Stimulated activated CD4-positive, alpha-beta T cell treated with anti-CD3 and anti-CD28 coated beads, Interleukin-4, amount 100 ng/mL, for 4 hours (primary cell): ENCODE measurements at places on chromosomes 1 and 21.

DNA sequence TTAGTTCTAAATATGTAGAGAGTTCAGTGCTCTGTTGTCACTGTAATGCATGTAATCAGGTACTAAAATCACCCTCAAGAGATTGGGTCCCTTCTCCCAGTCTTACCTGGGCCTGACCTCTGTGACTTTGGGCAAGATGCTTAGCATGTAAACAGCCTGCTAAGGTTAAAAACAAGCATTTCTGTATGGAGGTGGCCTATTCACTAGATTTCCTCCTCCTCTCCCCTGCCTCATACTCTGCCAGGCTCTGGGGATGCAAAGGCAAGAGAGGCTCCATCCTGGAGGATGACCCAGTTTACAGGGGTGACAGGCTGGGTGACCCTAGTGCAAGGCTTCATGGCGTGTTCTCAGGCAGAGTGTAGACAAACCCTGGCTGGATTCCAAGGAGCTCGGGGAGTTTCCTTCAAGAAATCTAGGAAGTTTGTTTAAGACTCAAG is 28.8 kb downstream of the VANGL2 start:
- DNase-seq = no peak

DNA sequence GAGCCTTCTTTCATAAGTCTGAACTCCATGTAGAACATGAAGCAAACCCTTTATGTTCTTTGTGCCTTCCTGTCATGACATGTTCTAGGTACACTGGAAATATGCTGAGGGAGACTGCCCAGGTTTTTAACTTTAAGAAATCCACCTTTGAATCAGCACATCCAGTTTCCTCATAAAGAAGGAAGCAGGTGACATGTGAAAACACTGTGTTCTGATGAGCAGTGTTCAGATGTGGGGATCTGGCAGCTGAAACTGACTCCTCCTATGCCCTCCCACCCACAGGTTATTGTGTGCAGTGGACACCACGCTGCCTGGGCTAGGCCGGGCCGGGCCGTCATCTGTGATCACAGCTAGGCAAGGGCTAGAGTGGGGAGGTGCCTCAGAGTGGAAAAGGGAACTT is 51.1 kb downstream of the CNN3 start:
- DNase-seq = no peak

- no peak for DNase-seq
Measured at GRCh38 chr1:37448691-37449417, 25.5 kb upstream of the ZC3H12A start.

GRCh38 chr1:24635195-24635843 is 7.8 kb upstream of the SRRM1 start:
- no peak for DNase-seq

GRCh38 chr1:70442490-70442889 is 31.4 kb downstream of the CTH start:
- no peak for DNase-seq

DNA sequence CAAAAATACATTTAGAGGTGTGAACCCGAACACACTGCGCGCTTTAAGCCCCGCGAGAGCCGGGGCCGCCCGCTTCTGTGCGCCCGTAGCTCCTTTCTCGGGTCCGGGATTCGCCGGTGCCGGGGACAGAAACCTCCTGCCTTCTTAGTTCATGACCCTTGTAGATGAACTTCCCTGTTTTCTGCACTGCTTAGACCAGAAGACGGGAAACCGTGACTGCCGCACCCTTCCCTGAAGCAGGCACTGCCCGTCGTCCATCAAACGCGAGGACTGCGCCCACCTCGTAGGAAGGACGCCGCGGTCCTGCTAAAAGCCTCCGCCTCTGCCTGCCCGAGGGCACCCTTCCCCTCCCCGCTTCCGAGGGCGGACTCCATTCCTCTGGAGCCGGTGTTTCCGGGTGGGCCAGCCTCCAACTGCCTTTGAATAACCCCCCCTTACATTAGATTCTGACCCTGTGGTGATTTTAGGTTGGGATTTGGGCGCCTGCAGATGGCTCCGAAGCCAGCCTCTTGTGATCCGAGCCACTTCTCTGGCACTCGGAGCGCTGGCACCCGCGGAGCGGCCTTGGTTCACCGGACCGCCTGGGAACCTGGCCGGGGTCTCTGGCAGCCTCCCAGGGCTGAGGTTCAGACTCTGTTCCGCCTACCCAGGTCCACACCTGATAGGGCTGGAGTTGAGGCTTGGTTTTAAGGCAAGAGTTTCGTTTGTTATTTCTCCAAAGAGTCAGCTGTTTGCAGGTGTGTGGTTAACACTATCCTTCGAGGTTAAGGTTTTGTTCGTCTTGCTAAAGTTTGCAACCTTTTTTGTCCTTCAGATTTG is 1.2 kb upstream of the PTTG1IP start:
- no peak for DNase-seq

GRCh38 chr1:156513185-156513584 is 12.6 kb upstream of the MEF2D start:
- DNase-seq = no peak

DNA sequence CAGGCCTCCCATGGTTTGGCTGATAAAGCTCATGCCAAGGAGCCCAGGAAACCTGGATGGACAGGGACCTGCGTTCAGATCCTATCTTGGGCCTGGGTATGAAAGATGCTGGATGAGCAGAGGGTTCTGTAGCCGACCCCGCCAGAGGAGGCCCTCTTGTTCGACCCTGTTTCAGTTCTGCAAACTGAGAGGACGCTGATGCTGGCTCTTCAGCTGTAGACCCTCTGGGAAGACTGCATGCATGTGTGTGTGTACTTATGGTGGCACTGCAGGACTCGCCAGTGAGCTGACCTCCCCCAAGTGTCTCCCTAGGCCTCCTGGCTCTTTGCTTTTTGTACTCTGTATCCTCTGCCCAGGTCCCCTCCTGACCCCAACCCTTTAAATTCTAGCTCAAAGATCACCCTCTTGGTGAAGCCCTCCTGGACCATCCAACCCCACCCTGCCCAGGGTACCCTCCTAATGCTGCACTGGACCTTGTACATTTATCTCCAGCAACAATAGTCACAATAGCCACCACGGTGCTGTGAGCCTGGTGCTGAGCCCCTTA is 1.6 kb downstream of the EPS8L3 start:
- no peak for DNase-seq

DNA sequence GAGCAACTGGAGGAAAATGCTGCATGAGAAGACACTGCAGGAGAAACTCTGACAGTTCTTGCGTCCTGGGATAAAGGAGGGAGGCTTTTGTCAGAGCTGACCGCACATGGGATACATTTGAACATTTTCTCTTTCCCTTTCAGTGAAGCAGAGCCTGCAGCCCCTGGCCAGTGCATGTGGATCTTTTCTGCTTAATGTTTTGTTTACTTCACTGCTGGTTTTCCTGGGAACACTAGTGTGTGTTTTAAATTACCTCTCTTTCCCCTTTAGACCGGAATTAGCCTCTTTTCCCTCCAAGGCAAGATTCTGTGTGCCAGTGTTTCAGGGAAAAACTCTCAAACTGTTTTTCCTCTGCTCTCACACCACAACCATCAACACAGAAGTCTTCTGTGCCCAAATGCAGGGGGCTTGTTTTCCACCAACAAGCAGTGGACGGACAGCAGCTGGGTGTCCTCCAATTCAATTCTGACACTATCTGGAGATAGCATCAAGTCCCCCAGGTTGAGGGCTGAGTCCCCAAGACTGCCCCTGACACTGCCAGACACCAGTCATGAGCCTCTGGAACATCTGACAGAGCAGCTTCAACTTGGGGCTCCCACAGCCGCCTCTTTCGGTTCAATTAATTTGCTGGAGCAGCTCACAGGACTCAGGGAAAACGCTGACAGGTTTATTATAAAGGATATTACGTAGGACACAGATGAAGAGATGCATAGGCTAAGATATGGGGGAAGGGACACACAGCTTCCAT is 136.2 kb downstream of the RHOU start:
- DNase-seq = no peak

GRCh38 chr1:234692966-234693580 is 83.1 kb upstream of the IRF2BP2 start:
- DNase-seq = no peak

DNA sequence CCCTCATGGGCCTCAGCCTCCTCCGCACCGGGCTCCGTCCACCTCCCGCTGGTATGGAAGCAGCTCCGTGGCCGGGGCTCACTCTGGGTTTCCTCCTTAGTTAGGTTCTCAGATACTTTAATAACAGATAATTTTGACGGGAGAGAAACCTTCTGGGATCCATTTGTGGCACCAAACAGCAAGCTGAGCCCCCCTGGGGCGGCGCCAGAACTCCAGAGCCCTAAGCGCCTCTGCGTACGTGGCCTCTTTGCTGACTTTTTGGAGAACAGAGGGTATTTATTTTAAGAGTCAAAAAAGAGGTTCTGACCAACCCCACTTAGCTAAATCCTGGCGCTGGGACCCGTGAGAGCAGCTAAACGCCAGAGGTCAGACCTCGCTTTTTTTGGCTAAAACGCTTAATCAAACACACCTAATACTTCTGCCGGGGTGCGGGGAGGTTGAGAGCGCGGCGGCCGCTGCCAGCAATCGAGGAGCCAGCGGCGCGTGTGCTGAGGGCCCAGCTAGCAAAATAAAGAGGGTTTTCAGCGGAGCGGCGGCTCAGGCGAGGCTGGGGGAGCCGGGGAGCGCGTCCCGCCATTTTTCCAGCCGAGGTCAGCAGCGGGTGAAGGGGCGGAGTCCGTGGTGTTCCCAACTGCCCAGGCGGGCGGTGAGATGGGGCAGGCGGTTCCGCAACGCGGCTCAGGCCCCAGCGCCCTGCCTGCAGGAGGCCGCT is 171.7 kb downstream of the PRDM16 start:
- DNase-seq = no peak

GRCh38 chr1:208242941-208243526 is 1.1 kb downstream of the PLXNA2 start:
- no peak for DNase-seq

GRCh38 chr1:209627027-209627731 is 25.0 kb downstream of the LAMB3 start:
- no peak for DNase-seq

DNA sequence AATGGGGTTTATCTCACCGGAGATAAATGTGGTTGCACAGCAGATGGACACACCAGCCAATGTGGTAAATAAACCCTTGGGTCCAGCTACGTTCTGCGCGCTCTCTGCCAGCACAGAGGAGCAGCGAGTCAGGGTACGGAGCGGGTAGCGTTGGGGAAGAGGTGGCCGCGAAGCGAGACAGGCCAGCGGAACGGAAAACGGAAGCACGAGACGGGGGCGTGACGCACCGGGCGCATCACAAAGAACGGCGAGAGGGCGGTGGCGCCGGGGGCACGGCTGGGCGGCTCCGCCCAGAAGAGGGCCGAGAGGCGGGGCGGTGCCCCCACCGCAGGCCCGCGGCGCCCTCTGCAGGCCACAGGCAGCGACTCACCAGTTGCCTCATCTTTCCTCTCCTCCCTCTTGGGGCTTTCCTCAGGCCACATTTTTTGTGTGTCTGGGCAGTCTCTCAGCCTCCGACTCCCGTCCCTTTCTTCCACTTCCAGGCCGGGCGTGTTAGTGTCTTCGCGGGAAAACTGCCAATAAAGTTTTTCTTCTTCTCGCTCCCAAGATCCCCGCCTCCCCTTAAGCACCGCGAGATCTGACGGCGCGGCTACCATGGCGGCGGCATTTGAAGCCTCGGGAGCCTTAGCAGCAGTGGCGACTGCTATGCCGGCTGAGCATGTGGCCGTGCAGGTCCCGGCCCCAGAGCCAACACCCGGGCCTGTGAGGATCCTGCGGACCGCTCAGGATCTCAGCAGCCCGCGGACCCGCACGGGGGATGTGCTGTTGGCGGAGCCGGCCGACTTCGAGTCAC is at the start of gene DDX20:
DDX20 (plus strand) TSS at position 571 of the 793 bp plus-strand sequence; CDS start at position 595, 24 bp downstream.
- DNase-seq = peak; percentile 91

DNA sequence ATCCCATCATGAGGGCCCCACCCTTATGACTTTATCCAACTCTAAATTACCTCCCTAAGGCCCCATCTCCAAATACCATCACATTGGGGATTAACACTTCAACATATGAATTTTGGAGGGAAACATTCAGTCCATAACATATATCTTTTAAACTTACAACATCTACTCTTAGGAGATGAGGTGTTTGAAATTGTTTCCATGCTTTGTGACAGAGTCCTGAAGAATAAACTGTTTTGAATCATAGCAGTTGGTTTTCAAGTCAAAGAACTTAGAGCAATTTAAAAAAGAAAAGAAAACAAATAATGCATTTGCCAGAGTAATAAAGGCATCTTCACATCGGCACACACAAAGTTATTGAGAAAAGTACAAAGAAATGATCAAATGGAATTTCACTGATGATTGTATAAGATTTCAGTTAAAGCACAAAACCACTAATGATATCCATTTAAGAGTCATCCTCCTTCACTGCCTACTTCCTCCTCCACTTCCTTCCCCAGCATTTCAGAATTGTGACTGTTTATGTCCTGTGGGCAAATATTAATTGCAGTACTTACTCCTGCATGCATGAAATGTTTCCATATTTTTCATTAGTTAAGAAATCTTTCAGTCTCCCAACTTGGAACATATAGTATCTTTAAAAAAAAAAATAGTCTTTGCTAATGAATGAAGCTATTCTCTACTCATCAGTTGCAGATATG is 202.0 kb downstream of the LRRC40 start:
- no peak for DNase-seq

GRCh38 chr1:43554444-43554992 is 23.8 kb downstream of the PTPRF start:
- DNase-seq = no peak

DNA sequence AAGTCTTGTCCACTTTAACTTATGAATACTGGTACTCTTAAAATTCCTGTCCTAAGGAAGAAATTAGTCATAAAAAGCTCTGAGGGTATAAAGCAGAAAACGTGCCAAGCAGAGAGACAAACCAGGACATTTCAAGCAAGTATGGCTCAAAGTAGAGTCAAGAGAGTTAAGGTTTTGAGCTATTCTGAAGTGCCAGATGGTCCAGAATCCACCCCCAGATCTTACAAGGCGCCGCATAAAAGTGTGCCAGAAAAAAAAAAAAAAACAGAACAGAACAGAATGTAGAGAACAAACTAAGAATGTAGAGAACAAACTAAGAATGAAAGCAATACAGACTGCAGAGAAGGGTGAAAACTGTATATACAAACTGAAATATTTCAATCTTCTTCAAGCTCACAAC is 12.5 kb downstream of the EPS15 start:
- no peak for DNase-seq

DNA sequence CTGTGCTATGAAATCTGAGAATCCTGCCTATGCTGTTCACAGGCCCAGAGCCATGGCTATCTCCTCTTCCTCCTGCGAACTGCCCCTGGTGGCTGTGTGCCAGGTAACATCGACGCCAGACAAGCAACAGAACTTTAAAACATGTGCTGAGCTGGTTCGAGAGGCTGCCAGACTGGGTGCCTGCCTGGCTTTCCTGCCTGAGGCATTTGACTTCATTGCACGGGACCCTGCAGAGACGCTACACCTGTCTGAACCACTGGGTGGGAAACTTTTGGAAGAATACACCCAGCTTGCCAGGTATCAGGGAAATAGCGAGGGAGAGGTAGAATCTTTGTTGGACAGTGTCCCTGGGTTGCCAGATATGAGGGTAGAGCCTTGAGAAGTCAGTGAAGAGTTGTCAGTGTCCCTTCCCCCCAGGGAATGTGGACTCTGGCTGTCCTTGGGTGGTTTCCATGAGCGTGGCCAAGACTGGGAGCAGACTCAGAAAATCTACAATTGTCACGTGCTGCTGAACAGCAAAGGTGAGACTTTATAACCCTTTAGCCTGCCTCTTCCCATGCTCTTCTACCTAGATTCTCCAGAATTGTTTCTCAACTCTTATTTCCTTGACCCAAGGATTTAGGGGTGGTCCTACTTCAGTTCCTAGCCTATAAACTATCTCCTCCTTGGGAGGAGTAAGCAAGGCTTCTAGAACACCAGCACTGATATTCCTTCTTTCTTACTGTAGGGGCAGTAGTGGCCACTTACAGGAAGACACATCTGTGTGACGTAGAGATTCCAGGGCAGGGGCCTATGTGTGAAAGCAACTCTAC is 1.4 kb downstream of the NIT1 start:
- peak; percentile 79 for DNase-seq

GRCh38 chr1:192529031-192529755 is 46.4 kb upstream of the RGS1 start:
- DNase-seq = no peak

- no peak for DNase-seq
Measured at GRCh38 chr1:40042341-40042740, 1.8 kb downstream of the CAP1 start.
